ENCODE measurements at places on chromosomes 1 and 21.

GRCh38 chr1:248194117-248194516, 2.9 kb upstream of the OR2M3 start:
- no peaks in the 10 kb centered on the region for H3K27me3 ChIP-seq
- no peaks in the 10 kb centered on the region for H3K4me1 ChIP-seq
- no peak for ATAC-seq
- no peak overlapping the region for H3K27ac ChIP-seq
- no peak overlapping the region for H3K4me3 ChIP-seq
- no peaks in the 10 kb centered on the region for H3K36me3 ChIP-seq

- ATAC-seq, result no peak
- no peak overlapping the region for H3K4me3 ChIP-seq
- no peaks in the 10 kb centered on the region for H3K36me3 ChIP-seq
- no peaks in the 10 kb centered on the region for H3K4me1 ChIP-seq
These were observed 1051.6 kb downstream of the AMY1C start for GRCh38 chr1:104801344-104801743.

GRCh38 chr1:220219136-220219442, 53.2 kb downstream of the RAB3GAP2 start:
- H3K4me3 ChIP-seq, result no peak overlapping the region
- H3K4me1 ChIP-seq, result no peaks in the 10 kb centered on the region
- H3K27ac ChIP-seq, result no peak overlapping the region
- H3K36me3 ChIP-seq, result no peaks in the 10 kb centered on the region

GRCh38 chr1:115138271-115138670, 49.0 kb upstream of the TSPAN2 start:
- no peak overlapping the region for H3K4me3 ChIP-seq
- H3K27me3 ChIP-seq, result no peaks in the 10 kb centered on the region
- no peak for ATAC-seq
- H3K36me3 ChIP-seq, result no peaks in the 10 kb centered on the region

Measured in gastroesophageal sphincter (tissue), 4 donors.